ENCODE measurements at places on chromosomes 6 and 20. TPM values are rescaled to one million over a fixed set of nuclear protein-coding genes. Genes with fewer than 3 reads are reported as not detected.

Gene MAPK13
- 29.5 TPM for total RNA-seq

Gene FOXA2
- total RNA-seq = not detected

Gene LIME1
- 3.5 TPM for total RNA-seq

Gene GPSM3
- 0.40 TPM for total RNA-seq

Gene TPX2
- 7.2 TPM for total RNA-seq

Gene CD2AP
- 113 TPM for total RNA-seq

Gene DPPA5
- total RNA-seq = not detected

Gene PI3
- total RNA-seq = 0.55 TPM

Gene PAK5
- not detected for total RNA-seq

Gene TMEM74B
- total RNA-seq = 0.17 TPM

Gene LAMA5
- total RNA-seq = 299 TPM
